Fibroblast of skin of left quadriceps (primary cell): ENCODE measurements at places on chromosomes 7 and 10.

- no peak for DNase-seq
Measured at GRCh38 chr10:119496273-119496672, 46.2 kb downstream of the RGS10 start.

- DNase-seq, result peak; percentile 55
Measured at GRCh38 chr7:23471106-23471859, 992 bp upstream of the IGF2BP3 start.

- DNase-seq, result no peak
Measured at GRCh38 chr7:26091933-26092332, 60.1 kb upstream of the NFE2L3 start.

DNA sequence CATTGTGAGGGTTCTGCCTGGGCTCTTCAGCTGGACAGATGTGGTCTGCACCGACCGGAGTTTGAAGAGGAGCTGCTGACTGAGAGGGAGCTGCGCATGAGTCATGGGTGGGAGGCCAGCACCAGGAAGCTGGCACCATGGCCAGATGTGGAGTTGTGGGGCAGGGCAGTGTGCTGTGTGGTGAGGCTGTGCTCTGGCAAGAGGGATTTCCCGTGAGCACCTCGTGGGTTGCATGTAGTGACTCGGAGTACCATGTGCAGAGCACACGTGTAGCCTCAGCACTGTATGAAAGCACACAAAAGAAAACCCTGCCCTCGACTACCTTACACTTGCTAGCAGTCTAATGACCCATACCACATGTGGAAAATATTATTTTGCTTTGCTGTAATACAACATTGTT, 103.4 kb downstream of the WNT2 start:
- DNase-seq, result no peak

DNA sequence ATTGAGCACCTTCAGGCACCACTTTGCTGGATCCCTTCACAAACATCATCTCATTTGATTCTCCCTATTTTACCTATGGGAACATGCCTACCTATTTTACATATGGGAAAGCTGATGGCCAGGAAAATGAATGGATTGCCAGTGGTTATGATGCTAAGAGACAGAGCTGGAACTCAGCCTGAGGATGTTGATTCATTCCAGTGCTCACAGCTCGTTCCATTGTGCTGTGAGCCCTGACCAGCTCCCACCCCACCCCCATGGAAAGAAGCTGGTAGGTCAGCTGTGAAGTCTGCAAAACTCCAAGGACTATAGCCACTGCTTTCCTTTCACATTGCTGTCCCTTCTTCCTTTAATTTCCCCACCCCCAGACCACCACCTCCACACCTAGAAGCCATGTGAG, 9.6 kb downstream of the UBTD1 start:
- no peak for DNase-seq

DNA sequence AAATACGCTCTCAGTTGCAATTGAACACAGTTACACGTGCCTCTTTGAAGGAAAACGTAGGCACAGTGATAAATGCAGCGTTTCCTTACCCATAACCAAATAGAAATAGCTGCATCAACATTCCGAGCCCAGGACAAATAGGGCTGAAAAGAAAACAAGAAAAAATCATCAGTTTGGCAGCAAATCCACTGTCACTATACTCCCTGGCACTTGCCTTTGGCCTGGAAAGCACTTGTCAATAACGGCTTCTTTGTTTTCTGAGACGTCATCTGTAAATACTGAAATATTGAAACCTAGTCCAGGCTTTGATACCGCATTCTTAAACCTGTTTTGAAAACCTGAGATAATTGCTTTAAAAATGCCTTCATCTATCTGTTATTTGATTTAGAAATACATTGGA, 167.2 kb upstream of the AKR1E2 start:
- no peak for DNase-seq

DNA sequence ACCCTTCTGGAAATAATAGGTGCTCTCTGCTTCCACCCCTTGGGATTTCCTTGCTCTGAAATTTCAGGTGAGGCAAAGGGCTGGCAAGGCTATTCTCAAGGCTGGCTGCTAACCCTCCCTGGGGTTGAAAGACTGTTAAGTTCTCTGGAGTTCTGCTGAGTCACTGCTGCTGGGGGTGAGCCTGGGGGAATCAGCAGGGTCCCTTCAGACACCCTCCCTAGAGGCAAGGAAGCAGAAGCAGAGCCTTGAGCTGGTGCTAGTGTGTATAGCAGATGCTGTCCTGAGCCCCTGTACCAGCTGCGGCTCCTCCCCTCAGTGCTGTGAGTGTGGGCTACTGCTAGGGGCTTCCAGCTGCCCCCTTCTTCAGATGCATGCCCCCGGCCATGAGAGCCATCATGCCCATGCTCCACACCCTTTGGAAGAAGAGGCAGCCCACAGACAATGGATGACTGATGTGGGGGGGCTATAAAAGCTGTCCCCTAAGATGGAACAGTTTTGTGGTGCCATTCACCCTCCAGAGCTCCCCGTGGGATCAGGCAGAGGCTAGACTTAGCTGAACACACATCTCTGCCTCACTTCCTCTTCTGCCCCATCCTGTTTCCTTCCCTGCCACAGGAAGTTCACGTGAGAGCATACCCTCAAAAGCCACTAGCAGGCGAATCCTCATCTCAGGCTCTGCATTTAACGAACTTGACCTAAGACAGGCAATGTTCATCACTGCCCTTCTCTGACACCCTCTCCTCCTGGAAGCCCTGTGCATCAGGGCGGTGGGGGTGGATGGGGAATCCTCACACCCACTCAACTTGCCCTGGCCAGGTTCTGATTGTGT, 91.8 kb downstream of the SH3PXD2A start:
- DNase-seq, result no peak

DNA sequence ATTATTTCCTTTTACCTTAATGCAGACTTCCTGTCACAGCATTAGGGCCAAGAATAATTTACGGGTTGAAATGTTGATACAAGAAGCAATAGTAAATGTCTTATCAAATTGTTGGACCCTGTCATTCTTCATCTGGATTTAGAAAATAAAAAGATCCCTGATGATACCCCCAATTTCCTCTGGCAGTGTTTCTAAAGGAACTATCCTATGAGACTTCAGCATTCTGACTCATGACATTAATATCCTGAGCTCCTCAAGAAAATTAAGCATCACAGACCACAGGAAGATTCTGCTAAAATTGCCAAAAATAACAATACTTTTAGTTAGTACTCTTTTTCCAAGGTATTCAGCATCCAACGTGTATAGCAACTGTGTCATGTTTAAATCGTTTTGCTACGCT, 490.5 kb upstream of the ANKRD30A start:
- peak; percentile 70 for DNase-seq

GRCh38 chr10:77564731-77565589, 72.6 kb downstream of the KCNMA1 start:
- DNase-seq, result no peak

- DNase-seq, result no peak
Measured at GRCh38 chr7:42790196-42790595, 121.7 kb downstream of the C7orf25 start.

DNA sequence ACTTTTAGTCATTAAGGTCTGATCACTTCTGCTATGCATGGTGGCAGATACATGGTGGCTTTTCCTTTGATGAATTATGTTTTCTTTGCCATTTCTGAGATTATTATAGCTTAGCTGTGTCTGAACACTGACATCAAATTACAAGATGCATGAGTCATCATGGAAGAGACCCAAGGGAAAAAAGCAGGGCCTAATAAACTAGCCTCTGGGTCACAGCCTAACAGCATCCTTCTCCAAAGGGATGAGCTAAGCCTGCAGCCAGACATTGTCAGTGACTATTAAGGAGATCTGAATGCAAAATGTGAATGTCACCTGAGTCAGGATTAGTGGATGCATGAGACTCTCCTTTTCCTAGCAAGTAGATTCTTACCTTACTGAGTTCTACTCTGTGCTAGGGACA, 19.1 kb upstream of the OGDHL start:
- no peak for DNase-seq

GRCh38 chr10:7084280-7085005, 326.4 kb downstream of the SFMBT2 start:
- DNase-seq, result no peak

DNA sequence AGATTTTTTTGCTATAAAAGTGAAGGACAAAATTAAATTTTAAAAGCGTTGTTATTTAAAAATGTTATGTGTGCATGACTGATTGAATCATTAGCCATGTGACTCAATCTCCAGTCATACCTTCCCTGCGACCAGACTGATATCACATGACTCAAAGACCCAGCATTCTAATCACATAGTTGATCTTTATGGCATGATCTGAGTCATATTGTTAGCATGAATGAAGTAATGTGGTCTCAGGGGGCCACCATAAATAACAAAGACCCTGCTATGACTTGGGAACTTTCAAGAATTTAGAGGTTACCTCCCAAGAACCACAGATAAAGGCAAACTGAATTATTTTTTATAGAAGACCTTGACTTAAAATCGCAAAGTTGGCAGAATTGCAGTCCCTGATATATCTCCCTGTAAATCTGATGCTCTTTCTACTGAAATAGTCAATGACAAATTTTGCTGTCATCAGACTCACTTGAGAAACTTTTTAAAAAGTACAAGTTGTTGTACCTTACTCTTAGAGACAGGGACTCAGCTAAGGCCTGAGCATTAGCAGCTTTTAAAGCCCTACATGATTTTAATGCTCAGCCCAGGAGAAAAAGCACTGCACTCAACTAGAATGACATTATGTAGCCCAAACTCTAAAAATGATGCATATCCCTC, 717.3 kb downstream of the XPNPEP1 start:
- peak; percentile 87 for DNase-seq

- no peak for DNase-seq
Measured at GRCh38 chr7:137946011-137946410, 55.9 kb downstream of the CREB3L2 start.

DNA sequence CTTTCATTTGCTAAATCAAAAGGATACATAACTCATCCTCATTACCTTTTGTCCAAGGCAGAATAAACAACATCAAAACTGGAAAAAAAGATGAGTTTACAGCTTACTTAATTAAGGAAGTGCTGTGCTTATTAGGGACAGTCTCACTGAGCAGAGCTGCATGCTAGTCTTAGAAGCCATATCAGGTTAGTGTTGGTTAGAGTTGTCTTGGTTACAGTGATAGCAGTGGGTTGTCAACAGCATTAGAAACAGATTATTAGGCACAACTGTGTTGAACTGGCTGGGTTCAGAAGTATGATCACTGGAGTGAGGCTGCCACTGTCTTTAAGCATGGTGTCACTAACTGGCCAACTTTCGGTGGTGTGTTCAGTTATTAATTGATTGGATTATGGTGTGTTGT, 503.9 kb upstream of the IGFBP3 start:
- no peak for DNase-seq

DNA sequence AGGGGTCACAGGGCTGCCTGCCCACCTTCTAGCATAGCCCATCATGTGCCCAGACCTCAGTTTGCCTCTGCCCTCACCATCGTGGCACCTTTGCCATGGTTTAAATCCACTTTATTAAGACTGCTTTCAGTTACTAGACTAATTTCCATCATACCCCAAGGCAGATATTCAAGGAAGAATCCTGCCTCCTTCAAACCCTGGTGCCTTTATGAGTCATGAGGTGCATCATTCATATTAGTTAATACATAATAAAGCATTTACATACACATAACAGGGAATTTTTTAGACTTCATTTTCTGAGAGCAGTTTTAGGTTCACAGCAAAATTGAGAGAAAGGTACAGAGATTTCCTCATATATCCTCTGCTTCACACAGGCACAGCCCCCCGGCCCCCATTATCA, 62.8 kb downstream of the CXCL12 start:
- DNase-seq, result no peak

DNA sequence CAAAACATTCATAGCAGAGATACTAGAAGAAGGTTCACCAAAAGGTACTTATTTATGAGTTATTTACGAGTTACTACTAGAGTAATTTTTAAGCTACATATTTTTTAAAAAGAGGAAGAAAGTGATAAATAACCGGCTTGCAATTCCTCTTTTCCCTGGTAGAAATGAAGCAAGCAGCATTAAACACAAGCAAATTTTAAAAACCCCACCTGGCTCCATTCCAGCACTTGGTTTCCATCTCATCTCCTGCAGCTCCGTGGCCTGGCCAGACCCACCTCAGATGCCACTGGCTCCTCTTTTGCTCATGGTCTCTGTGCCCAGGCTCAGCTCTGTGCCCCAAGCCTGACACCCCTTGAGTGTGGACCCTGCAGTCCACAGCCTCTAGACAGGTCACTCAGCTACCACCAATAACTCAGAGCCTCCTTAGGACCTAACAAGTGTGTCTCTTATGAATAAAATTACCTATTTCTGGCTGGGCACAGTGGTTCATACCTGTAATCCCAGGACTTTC, 479.5 kb downstream of the TNS3 start:
- no peak for DNase-seq

GRCh38 chr7:91993976-91994375, 53.3 kb downstream of the AKAP9 start:
- no peak for DNase-seq

- no peak for DNase-seq
Measured at GRCh38 chr10:66457629-66458028, 468.2 kb upstream of the LRRTM3 start.
